GM12892 (cell line): ENCODE measurements at places on chromosomes 11 and 22.

GRCh38 chr11:14546672-14547071 is 26.5 kb upstream of the PSMA1 start:
- no peak for DNase-seq

- no peak for DNase-seq
Measured at GRCh38 chr11:1011320-1011698, 25.2 kb downstream of the MUC6 start.

GRCh38 chr11:5275369-5276110 is 5.8 kb upstream of the HBE1 start:
- no peak for DNase-seq

DNA sequence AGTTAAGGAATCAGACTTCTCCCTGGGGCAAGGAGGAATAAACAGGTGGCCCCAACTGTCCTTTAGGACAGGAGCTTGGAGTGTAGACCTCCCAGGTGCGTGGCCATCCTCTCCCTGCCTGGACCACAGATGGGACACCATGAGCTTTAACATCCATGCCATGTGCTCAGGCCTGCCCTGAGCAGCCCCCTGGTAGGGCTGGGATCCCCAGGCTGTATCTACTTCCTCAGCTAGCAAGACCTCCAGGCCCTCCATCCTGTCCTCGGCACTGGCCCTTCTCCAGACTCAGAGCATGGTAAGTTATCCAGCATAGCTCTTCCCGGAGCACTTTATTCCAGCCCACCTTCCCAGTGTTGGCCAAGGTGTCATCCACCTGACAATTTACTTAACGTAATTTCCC is 5.7 kb downstream of the CD6 start:
- DNase-seq, result no peak

DNA sequence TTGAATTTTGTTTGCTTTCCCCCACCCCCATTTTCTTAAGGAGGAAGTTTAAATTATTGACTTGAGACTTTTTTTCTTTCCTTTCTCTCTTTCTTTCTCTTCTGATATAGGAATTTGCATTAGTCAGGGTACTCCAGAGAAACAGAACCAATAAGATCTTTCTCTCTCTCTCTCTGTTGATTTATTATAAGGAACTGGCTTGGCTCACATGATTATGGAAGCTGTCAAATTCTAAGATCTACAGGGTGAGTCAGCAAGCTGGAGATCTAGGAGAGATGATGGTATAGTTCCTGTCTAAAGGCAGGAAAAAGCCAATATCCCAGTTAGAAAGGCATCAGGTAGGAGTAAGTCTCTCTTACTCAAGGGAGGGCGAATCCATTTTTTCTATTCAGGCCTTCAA is 64.0 kb downstream of the CCDC81 start:
- DNase-seq, result no peak

- DNase-seq, result no peak
Measured at GRCh38 chr11:65851811-65852507, 6.0 kb downstream of the CFL1 start.

- peak; percentile 52 for DNase-seq
Measured at GRCh38 chr11:119056421-119056999, 495 bp downstream of the HYOU1 start.

DNA sequence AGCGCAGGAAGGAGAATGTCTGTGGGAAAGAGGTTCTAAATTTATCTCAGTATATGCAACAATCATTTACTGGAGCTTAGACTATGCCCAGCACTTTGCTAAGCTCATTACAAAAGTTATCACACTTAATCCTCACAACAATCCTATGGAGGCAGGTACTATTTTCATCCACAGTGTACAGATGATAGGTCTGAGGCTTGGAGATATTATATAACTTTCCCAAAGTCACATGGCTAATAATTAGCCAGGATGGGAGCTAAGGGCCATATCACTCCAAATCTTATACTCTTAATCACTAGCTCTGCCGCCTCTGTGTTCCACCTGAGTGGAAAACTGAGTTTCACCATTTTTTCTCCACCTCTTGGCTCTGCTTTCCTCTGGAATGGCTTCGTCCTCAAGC is 47.3 kb upstream of the CAPRIN1 start:
- DNase-seq, result no peak

GRCh38 chr11:93477684-93478234 is 65.4 kb downstream of the SMCO4 start:
- no peak for DNase-seq

GRCh38 chr11:10906521-10906920 is 48.7 kb upstream of the ZBED5 start:
- no peak for DNase-seq

DNA sequence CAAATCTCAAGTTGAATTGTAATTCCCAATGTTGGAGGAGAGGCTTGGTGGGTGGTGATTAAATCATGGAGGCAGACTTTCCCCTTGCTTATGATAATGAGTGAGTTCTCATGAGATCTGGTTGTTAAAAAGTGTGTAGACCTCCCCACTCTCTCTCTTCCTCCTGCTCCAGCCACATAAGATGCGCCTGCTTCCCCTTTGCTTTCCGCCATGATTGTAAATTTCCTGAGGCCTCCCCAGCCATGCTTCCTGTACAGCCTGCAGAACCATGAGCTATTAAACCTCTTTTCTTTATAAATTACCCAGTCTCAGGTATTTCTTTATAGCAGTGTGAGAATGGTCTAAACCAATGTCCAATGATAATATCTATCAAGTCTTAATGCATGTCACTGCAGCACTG is 34.2 kb downstream of the SOX6 start:
- DNase-seq, result no peak

DNA sequence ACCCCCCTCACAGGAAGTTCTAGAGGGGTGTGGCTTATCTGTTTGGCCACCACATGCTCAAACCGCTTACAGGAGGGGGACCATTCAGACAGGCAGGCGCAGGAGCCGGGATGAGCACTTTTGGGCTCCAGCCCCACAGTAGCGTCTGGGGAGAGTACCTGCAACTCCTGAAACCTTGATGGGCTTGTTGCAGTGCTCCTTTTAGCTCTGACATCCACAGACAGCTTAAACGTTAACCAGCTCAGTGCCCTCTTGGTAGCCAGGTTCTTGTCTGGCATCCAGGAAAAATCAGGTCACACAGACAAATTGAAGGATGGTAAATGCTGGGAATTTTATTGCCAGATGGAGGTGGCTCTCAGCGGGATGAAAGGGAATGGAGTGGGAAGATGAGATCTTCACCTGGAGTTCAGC is 326.3 kb downstream of the ETS1 start:
- DNase-seq, result no peak

DNA sequence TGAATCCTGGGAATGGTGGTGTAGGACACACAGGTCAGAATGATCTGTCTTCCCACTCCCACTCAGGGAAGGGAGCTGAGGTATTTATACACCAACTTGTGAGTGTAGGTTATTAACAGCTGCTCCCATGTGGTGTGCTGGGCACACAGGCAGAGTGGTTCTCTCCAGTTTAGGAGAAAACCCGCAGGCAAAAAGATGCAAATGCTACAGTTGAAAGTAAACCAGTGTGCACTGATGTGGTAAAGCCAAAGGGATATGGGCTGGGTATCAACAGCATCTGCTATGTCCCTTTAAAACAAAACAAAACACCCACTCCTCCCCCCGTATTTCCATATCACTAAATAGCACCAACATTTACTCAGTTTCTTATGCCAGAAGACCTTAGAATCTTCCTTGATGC is 75.4 kb upstream of the SYT13 start:
- DNase-seq, result no peak

- DNase-seq, result no peak
Measured at GRCh38 chr11:44328138-44328660, 18.3 kb upstream of the ALX4 start.

DNA sequence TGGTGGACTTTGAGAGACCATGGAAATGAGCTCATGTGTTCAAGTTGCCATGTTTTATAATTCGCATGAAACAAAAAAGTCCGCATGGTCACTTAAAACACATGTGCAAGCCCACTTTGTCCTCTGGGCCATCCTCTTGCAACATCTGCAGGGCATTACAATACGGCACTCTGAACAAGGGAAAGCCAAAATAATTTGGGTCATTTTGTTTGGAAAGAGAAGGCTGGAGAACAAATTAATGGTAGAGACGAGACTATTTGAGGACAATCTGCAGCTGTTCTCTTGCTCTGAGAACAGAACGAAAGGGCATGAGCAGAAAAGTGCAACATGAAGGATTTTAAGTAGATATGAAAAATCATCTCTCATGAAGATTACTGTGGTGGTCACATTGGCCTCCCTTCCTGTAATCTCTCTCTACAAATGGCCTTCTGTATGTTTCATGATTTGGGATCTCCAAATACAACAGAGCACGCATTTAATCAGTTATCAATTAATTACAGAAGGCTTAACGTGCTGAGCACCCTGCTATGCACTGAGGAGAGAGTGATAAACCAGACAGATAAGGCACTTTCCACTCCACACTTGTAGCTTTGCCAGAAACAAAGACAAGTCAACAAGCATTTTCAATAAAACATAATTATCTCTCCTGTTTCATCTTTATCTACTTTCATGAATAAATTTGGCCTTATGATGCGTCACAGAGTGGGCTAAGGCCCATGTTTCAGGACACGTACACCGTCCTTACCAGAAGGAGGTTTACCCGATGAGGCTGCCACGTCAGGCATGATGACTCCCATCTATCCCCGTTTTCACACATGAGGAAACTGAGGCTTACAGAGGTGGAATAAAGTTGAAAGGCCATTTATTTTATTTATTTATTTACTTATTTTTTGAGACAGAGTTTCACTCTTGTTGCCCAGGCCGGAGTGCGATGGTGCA is 384.1 kb downstream of the LARGE1 start:
- DNase-seq, result no peak

- DNase-seq, result no peak
Measured at GRCh38 chr22:49023879-49024774, 803.5 kb downstream of the BRD1 start.

- DNase-seq, result no peak
Measured at GRCh38 chr11:12111549-12112520, 1.4 kb downstream of the MICAL2 start.

DNA sequence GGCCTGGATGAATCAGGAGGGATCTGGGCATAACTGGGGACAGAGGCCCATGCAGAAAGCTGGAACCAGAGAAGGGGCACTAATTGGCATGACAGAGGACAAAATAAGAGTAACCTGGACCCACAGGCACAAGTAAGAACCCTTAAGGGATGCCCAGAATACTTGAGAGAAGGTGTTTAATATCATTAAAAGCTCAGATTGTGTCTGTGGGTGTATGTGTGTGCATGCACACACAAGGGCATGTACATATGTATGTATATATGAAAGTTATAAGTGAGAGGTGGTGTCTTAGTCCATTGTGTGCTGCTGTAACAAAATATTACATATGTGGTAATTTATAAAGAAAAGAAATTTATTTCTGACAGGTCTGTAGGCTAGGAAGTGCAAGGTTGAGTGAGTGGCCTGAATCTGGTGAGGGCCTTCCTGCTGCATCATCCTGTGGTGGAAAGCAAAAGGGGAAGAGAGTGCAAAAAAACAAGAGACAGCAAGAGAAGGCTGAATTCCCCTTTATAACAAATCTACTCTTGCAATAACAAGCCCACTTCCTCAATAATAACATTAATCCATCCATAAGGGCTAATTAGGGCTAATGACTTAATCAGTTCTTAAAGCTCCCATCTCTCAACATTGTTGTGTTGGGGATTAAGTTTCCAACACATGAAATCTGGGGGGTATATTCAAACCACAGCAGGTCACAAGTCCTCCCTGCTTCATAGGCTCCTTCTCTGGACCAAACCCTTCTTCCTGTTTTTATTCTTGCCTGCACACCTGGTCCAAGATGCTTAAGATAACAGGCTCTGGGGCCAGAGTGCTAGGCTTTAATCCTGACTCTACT is 68.3 kb upstream of the POU2AF2 start:
- DNase-seq, result no peak

DNA sequence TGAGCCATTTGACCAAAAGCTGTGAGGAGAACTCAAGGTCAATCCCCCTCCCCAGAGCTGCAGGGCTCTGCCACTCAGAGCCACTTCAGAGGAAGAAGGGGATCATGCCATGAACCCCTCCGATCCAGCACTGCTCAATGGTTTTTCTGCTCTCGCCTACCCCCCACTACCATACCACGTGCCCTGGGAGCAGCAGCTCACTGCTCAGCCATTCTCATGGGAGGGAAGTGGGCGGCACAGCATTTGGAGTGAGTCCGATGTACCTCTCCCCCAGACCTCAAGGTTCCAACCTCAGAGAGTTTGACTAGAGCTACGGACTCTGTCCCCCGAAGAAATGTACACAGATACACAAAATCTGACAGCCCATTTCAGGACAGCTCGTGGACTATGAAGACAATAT is 34.5 kb downstream of the AP1B1 start:
- DNase-seq, result no peak

- DNase-seq, result no peak
Measured at GRCh38 chr22:33467620-33468095, 409.5 kb upstream of the SYN3 start.

DNA sequence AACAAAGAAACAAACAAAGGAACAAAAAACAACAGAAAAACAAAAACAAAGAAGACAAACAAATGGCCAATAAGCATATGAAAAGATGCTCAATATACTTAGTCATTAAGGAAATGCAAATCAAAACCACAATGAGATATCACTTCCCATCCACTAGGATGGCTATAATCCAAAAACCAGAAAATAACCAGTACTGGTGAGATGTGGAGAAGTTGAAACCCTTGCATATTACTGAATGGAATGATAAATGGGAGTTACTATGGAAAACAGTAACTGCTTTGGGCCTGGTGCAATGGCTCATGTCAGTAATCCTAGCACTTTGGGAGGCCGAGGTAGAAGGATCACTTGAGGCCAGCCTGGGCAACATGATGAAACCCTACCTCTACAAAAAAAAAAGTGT is 44.9 kb upstream of the RBFOX2 start:
- no peak for DNase-seq

DNA sequence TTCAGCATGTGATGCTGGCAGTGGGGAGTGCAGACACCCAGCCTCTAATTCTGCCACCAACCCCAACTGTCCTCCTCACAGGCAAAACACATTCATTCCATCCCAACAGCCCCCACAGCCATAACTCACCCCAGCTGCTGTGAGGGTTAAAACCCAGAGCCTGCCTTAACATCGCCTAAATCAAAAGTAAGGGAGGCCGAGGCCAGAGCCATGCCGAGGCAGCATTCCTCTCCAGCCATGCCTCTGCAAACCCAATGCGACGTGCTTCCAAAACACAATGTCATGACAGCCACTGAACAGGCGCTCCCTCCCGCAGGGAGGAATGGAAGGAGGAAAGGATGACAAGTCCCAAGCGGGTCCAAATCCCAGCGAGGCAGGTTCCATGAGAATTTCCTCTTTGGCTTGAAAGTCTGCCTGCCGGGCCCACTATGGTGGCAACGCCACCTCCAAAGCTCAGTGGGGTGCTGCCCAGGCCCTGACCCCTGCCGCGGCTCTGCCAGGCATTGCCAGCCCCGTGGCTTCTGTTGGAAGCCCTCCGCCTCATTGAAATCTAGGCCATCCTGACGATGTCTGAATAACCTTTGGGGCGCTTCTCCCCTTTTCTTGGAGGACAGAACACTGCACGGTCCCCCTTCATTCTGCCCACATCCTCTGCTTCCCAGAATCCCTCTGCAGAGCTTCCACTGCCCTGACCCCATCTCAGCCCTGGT is 472.3 kb downstream of the BRD1 start:
- DNase-seq, result no peak
